KBM-7 (cell line): ENCODE measurements at places on chromosomes 1 and 21.

DNA sequence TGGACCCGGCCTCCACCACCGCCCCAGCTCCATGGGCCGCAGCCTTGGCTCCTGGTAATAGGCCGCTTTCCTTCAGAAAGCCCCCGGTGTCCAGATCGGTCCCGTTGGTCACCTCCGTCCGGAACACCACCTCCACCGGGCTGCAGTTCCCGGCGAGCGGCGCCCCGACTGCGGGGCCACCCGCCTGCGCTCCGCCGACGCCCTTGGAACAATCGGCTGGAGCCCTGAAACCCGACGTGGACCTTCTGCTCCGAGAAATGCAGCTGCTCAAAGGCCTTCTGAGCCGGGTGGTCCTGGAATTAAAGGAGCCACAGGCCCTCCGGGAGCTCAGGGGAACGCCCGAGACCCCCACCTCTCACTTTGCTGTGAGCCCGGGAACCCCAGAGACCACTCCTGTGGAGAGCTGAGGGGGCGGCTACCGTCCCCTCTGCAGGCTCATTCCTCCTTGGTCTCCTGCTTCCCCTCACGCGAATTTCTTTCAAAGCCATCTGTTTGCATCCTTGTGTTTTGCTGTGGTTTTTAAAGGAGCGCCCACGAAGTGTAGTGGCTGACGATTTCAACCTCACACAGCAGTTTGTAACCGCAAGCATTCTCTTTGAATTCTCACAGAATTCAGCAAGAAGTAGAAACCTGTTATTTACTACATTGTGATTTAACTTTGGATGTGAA lies 6.0 kb downstream of the FCRLB start:
- DNase-seq: peak; percentile 79

DNA sequence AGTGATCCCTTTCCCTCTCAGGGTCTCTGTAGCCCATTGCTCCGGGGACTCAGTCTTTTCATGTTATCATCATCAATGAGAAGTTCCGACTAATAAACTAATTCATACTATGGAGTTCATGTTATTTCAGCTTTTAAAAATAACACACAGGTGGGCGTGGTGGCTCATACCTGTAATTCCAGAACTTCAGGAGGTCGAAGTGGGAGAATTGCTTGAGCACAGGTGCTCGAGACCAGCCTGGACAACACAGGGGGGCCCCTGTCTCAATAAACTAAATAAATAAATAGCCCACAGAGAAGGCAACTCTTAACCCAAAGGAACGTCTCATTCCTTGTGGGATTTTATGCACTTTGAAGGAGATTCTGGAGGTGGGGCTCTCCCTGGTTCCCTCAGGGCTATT lies 14.5 kb downstream of the MYBPH start:
- DNase-seq: no peak

DNA sequence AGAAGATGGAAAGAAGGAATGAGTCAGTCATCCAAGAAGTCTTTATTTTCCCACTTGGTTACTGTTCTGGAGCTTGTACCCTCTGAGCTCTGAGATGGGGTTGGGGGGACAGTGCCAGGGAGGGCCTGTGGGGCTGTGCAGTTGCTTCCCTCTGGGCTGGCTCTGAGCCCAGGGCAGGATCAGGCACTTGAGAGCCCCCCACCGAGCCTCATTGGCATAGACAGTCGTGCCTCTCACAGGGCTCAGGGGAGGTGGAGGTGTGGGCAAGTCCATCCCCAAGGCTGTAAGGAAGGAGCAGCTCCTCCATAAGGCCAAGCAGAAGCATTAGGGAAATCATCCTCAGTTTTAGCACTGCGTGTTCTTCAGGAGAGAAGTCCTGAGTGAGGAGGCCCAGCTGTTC lies 2.5 kb upstream of the ARL8A start:
- DNase-seq: no peak

DNA sequence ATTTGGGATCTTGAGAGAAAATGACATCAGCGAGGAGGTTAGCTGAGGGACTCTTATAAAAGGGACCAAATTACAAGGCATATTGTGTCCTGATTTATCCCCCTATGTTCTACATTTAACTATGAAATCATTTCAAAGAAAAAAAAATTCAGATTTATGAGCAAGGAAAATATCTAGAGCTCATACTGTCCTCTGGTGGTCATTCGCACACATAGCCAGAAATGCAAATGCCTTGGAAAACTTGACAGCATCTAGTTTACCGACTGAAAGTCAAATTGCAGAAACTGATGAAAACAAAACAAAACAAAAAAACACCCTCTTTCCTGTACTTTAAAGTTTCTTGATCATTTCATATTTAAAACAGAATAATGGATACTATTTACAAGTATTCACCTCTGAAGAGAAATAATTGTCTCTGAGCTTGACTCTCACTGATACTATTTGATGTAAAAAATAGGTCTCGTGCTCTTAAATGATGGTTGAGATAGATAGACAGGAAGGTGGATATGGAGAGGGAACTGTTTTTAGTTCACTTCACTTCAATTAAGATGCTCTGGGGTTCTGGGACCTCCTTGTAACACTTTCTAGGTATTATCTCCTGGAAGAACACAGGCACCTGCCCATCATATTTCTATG lies 253.8 kb downstream of the PCP4 start:
- peak; percentile 15 for DNase-seq

DNA sequence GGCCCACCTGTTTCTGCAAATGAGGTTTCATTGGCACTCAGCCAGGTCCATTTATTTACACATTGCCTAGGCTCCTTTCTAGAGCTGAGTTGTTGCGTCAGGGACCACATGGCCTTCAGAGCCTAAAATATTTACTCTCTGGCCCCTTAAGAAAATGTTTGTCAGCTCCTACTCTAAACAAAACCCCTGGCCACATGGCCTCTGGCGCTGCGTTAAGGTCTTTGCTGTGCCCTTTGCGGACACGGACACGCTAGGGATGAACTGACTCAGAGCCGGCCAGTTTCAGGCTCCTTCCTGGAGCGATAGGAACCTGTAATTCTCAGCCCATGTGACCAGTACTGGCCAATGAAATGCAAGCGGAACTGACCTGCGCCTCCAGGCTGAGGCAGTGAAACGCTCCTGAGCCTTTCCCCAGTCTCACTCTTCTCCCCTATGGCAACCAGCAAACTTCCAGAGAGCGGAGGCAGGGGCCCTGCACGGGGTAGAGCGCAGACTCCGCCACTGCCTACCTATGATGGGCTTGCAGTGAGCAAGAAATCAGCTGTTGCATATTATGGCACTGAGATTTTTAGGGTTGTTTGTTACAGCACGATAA lies 160.3 kb downstream of the ETS2 start:
- no peak for DNase-seq

DNA sequence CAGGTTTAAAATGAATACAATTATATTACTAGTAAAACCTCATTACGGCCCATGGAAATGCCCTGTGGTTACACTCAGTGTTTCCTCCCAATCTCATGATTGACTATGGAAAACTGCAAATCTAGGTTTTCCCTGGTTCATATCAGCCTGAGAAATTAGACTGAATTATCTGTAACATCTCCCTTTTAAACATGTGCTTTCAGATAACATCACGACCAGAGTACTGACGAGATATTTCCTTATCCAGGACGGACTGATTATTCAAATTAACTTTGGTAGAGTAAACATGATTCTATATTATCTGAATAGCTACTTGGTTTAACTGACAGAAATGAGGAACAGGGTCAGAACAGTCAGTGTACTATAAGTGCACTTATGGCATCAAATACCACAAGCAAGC lies 82.3 kb downstream of the RGS7 start:
- no peak for DNase-seq

DNA sequence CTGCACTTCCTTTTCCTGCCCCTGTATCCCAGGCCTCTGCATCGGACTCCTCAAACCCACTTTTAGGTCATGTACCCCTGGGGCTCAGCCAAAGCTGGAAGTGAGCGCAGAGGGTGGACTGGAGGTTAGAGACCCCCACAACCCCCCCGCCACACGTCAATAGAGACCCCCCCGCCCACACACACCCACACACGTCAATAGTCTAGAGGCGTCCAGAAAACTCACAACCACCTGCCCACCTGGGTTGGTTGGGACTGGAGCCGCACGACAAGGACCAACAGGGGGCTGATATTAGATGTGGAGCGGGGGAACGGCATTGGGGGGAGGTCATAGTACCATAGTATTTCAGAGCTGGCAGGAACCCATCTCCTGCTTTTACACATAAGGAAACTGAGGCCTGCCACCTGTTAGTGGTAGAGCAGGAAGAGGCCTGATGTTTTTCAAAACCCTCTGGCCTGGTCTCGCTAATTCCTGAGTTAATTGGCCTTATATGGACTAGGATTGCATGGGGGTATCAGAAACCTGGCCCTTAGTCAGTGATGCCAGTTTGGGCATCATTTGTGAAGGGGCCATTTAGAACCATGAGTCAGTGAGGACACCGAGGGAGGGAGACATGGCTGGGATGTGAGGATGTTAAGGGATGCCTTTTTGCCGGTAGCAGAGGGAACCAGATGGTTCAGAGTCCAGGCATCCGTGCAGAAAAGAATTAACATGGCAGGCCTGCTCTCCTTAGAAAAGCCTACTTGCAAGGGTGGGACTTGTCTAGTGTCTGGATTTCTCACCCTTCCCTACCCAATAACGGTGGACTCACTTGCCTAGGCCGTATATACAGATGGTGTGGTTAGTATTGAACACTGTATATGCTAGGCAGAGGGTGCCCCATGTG lies 1.1 kb downstream of the NENF start:
- DNase-seq: no peak

GRCh38 chr21:32812035-32812434 lies 40.5 kb upstream of the PAXBP1 start:
- no peak for DNase-seq

GRCh38 chr1:33692206-33693188 lies 171.4 kb upstream of the HMGB4 start:
- DNase-seq: peak; percentile 1

GRCh38 chr1:13582713-13583443 lies 754 bp upstream of the PDPN start:
- no peak for DNase-seq

GRCh38 chr1:182164273-182164672 lies 102.8 kb upstream of the ZNF648 start:
- DNase-seq: no peak

DNA sequence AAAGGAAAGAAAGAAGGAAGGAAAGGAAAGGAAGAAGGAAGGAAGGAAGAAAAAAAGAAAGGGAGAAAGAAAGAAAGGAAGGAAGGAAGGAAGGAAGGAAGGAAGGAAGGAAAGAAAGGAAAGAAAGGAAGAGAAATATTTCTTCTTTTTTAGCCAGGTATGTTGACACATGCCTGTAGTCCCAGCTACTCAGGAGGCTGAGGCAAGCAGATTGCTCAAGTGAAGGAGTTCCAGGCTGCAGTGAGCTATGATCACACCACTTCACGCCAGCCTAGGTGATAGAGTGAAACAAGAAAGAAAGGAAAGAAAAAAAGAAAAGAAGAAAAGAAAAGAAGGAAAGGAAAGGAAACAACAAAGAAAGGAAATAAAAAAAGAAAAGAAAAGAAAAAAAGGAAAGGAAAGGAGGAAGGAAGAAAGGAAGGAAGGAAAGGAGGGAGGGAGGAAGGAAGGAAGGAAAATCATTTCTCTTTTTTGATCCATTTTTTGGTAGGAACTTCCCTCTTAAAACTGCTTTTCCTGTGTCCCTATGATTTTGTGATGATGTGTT lies 5.8 kb upstream of the ZMYM1 start:
- no peak for DNase-seq

DNA sequence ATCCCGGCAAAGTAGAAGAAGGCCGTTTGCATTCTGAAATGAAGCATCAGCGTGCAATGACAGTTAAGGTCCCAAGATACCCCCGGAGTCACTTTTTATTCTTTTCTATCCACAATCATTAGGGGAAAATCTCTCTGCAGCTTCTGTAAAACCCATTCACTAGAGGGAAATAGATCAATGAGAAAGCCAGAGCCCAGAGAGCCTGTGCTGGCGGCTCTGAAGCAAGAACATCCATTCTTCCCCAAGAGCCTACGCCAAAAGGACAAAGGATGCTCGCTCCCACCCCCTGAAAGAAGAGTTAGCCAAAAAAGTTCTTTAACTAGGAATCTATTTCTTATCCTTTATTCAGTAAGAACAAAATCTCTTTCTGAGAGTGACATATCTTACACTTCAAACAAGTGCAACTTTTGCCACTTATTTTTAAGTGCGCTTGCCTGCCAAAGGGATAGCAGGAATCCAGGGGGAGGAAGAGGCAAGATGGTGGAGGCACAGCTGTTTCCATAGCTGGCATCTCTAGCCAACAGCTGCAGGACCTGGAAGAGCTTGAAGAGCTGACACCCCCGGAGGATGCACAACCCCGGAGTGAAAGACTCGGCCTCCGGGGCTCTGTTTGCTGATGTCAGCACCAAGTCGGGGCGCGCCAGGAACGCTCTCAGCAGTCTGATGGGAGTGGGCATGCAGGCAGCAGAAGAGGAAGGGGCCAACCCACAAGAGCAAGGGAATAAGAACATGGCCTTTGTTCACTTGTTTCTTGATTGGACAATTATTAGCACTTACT lies 68.7 kb downstream of the KCNN3 start:
- no peak for DNase-seq

- no peak for DNase-seq
Observed at GRCh38 chr1:21863981-21864380, 51.9 kb downstream of the LDLRAD2 start.

DNA sequence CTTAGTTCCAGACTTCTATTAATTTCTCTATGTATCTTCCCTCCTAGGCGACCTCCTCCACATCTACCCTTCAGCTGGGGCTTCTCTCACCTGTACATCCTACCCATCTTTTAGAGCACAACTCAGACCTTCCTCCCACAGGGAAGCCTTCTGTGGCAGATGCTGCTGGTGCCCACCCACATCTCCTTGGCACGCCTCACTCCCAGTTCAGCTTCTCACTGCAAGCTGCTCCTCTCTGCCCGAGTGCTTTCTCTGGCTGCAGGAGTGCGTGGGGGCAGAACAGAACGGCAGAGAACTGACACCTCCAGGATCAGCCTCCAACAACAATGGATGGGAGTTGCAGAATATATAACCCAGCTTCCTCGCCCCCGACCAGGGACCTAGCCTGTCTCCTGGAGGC lies 36.5 kb downstream of the ZBTB18 start:
- no peak for DNase-seq

DNA sequence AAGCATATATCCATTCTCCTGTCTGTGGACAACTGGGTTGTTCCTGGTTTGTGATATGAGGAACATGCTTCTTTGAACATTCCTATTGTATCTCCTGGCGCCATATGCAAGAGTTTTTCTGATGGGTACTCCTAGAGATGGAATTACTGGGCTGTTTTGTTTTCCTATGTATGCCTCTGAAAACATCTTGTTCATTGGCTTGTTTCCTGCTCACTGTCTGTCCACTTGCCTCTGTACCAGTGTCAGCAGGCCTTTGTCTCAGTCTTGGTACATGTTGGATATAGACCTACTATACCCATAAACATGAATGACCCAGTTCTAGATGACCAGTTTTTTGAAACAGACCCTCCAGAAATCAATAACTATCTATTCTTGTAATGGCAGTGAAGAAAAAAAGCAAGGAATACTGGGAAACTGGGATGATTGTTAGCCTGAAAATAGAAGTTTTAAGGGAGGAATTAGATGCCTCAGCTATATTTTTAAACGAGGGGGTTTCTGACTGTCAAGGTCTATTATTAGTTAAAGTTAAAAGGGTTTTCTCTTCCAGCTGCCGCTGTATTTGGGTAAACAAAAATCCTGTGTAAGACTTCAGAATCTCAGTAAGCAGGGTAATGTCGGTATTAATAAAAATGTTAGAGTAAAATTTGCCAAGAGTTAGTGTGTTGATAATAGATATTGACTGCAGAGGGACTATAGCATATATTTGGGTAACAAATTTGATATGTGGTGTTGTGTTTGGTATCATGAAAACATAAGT lies 103.6 kb downstream of the RYR2 start:
- DNase-seq: no peak

- no peak for DNase-seq
Observed at GRCh38 chr21:38255571-38256117, 1.1 kb upstream of the KCNJ15 start.

- no peak for DNase-seq
Observed at GRCh38 chr1:178627037-178627436, 98.0 kb upstream of the RALGPS2 start.
